GM13977 (cell line): ENCODE measurements at places on chromosomes 11 and 22.

DNA sequence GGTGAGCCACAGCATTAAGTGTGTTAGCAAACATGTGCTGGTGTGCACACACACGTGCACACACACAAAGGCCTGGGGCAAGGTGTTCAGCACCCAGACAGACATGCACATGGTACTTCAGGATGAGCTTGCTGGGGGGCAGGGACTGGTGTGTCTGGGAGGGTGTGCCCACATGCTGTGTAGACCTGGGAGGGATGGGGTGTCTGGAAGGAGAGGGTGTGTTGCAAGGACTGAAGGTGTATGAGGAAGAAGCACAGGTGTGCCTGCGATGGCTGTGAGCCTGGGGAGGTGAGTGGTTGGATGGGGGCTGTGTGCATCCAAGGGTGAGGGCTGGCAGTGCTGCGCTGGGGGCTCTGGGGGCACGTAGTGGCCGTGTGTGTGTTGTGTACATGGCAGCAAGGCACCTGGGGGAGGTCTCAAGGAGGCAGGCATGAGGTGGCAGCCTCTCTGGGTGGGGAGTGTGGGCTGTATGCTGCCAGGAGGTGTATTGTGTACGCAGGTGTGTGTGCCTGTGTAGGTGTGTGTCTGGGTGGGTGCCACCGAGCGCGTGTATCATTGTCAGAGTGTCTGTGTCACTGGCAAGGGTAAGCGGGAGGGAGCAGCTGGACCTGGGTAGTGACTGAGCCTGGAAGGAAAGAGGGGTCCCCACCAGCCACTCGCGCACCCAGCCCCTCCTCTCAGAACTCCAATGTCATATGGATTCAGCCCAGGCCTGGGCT is 2.2 kb downstream of the NRXN2 start:
- no peak for DNase-seq

DNA sequence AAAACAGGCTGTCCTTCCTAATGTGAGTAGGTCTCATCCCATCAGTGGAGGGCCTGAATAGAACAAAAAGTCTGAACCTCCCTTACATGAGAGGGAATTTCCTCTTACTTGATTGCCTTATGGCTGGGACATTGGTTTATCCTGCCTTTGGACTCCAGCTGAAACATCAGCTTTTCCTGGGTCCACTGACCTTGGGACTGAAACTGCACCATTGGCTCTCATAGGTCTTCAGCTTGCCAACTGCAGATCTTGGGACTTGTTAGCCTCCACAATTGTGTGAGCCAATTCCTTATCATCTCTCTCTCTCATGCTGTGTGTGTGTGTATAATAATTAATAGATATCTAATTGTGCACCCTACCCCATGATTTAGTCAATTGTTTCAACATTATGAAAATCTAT is 375.3 kb upstream of the DDI1 start:
- no peak for DNase-seq

DNA sequence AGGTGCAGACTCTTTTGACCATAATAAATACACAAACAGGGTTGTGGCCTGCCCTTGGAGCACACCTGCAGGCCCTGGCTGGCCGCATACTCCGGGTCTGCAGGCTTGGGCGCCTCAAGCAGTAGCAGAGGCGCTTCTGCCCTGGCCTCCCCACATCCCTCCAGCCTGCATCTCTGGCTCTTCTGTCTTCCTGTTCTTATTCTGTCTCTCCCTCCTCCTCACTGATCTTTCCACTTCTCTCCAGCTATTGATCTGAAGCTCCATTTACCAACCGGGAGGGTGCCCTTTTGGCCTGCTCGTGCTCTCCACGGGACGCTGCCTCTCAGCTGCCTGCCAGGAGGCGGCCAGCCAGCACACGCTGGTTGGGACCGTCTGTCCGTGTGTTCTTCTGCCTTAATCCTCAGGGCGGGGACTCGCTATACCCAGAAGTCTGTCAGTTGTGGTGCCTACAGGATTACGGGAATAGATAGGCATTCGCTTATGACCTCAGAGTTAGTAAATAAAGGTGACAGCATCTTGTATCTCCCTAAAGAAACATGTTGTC is 5.2 kb downstream of the UPB1 start:
- no peak for DNase-seq

GRCh38 chr11:36041988-36042611 is 98.2 kb downstream of the LDLRAD3 start:
- DNase-seq = peak; percentile 37

DNA sequence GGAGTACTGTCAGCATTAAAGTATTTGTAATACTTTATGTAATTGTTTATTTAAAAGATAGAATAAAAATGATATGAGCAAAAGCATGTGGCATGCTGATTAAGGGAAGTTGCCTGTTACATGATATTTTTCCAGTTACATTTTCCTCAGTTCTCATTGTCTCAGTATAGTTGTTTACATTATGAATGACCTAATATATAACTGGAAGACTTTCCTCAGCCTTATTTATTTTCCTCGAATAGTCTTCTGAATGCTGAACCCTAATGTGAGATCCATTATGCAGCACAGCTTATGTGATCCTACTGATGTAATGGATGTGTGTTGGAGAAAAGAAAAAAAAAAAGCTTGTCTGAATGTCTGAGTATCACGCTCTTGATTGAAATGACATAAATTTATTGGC is 95.5 kb downstream of the LUZP2 start:
- no peak for DNase-seq
